ENCODE measurements at places on chromosomes 1 and 21.

- no peak for DNase-seq
These were observed 9.1 kb downstream of the NHLH1 start for GRCh38 chr1:160375788-160376524.

GRCh38 chr1:226733876-226734275, 5.2 kb downstream of the ITPKB start:
- no peak for DNase-seq

- no peak for DNase-seq
These were observed 29.2 kb downstream of the AGPAT3 start for GRCh38 chr21:43894206-43894577.

- no peak for DNase-seq
These were observed 4.3 kb upstream of the S100A8 start for GRCh38 chr1:153395136-153395685.

- no peak for DNase-seq
These were observed 40.8 kb downstream of the KIAA1614 start for GRCh38 chr1:180953291-180954004.

- no peak for DNase-seq
These were observed 75.0 kb upstream of the BCAR3 start for GRCh38 chr1:93756657-93757056.

DNA sequence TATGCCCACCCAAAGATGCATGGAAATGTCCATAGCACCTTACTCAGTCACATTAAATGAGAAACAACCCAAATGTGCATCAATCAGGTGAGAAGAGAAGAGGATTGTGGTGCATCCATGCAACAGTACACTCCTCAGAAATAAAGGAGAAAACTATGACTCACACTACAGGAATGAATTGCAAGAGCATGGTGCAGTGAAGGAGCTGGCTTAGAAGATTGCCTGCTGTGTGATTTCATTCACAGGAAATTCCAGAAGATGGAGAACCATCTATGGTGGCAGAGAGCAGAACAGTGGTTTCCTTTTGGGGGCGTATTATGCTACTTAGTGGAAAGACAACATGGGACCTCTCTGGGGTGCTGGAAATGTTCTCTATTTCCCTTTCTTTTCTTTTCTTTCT, 278.6 kb upstream of the AJAP1 start:
- DNase-seq: no peak

DNA sequence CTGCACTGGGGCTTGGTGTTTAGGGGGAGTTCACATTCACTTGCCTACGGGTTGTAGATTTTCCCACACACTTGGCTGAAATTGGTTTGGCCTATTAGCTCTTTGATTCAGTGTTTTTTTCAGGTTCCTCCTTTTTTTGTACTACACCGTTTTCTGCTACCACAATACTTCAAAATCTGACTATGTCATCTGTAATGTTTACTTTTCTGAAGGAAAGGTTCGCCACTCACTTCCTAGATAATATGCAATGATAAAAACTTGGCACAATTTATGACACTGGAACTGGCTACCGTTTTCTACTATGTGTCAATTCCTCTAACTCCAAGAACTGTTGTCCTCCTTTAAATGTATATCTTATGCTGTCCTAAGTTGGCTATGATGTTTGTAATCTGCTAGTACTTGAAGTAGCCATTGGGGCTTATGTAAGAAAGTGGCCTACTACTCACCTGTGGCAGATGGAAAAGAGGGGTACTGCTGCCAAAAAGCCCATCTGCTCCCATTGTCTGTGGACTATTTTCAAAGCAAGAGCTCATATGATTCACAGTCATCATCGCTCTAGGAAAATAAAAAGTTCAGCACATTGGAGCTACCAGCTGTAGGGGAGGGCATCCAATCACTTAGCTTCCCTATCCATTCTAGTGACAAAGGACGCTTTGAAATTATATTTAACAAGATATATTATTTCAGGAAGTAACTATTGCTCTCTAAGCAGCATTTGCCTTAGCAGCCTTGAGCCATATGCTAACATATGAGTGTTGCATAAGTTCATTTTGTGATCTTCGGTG, 42.4 kb upstream of the BACH1 start:
- DNase-seq: no peak

DNA sequence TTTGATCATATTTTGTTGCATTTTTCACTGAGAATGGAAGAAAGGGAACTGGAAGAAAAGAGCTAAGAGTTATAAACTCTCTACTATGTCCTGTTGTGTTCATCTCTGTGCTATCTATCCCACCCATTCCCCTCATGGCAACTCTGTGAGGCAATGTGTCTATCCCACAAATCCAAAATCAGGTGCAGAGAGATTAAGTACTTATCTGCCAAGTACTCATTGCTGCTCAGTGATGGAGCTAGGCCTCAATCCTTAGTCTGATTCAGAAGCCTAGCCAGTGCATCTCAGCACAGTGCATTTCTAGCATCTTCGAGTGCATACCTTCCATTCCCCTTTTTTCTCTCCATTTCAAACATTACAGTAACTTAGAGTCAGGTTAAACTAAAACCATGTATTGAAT, 270.6 kb downstream of the TPR start:
- DNase-seq: no peak

GRCh38 chr1:54356680-54357147, 49.5 kb downstream of the SSBP3 start:
- DNase-seq: no peak

DNA sequence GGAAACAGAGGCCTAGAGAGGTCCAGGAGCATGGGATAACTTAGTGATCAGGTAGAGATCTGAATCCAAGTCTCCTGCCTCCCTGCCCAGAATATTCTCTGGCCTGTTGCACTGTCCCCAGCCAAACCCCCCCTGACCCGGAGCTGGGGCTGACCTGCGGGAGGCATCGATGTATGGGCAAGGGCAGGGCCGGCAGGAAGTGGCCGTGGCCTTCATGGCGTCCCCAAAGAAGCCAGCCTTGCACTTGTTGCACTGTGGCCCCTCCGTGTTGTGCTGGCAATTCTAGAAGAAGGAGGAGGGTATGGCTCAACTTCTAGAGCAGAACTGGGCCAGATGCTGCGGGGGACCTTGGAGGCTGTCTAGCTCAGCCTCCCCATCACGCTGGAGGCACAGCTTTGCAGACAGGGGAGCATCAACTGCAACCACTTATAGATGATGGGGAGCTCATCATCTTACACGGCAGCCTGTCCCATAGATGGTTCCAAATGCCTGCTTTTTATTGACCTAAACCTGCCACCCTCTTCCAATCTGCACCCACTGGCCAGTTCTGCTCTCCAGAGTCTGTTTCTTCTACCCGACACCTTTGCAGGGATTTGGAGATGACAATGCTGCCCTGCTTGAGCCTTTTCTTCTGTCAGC, 58.2 kb downstream of the HSPG2 start:
- no peak for DNase-seq

GRCh38 chr1:170192546-170192945, 46.8 kb downstream of the NTMT2 start:
- no peak for DNase-seq

GRCh38 chr1:9294910-9295636, 2.4 kb downstream of the SPSB1 start:
- DNase-seq: no peak

DNA sequence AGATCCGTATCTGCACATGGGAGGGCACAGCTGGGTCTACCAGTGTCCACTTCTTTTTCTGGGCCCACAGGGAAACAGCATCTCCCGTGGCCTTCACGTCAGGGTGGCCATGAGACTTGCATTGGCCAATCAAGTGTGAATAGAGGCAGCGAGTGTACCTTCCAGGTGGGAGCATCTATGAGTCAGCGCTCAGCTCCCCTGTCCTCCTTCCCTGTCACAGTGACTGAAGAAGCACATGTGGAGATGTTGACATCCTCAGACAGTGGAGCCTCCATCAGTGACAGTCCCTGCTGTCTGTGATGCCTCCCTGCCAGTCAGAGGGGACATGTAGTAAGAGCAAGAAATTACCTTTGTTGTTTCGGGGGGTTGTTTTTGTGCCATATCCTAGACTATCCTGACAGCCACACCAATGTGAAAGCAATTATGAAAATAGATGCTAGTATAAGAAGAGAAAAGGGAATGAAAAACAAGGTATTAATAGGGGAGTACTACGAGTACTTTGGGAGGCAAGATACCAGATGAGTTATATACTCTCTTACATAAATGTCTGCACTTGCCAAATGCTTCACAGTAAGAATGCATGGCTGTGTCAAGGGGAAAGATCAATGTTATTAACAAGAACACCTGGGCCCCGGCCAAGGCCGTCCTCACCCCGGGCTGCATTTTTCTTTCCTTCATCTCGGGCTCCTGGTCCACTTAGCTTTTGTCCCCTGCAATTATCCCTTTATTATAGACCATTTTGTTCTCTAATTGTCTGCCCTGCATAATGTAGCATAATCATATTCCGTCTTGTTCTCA, 86.0 kb downstream of the MATN1 start:
- no peak for DNase-seq

DNA sequence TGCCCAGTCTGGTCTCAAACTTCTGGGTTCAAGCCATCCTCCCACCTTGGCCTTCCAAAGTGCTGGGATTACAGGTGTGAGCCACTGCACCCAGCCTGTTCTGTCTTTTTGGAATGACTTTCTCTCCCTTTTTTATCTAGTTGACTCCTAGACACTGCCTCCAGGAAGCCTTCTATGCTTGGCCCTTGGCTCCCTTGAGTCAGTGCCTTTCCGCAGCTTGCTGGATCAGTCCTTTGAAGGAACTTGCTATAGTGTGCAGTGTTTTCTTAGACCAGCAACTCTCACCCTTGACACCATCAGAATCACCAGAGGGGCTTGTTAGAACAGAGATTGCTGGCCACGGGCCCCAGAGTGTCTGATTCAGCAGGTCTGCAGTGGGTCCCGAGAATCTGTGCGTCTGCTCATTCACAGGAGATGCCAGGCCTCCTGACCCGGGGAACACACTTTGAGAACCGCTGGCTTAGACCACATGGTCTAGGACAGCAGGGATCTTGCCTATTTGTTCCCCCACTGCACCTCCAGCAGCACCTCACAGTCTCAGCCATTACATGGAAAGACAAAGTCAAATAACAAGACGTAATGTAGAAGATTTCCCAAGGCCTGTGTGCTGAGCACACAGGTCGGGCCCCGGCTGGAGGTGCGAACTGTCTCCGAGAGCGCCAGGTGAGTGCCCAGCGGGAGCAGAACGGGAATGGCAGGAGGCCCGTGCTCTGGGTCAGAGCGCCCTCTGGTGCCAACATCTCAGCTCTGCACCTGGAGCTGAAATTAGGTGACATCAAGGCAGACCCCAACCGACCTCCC, 27.4 kb upstream of the CTPS1 start:
- peak; percentile 17 for DNase-seq

- DNase-seq: no peak
These were observed 356.2 kb downstream of the AJAP1 start for GRCh38 chr1:5010656-5011055.

DNA sequence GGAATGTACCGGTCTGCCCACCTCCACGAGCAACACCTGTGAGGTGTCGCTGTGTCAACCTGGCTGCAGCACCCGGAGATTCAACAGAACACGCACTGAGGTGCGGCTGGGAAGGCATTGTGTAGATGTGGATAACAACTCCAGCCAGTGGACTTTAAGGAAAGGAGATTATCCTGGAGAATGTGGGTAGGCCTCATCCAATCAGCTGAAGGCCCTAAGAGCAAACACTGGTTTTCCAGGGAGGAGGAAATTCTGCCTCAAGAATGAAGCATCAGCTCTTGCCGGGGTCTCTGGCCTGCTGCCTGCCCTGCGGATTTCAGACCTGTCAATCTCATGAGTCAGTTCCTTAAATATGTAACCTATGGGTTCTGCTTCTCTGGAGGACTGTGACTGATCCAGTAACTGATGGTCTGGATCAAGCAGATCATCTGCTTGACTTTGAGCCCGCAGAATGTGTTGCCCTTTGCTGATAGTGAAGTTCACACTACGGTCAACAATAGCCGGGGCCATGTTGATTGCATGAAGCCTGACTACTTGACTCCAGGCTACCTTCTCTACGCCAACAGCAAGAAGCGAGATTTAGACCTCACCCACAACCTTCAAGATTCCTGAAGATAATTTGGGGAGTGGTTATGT, 15.9 kb upstream of the PRDM15 start:
- DNase-seq: no peak

GRCh38 chr1:3779912-3780416, 7.4 kb downstream of the SMIM1 start:
- no peak for DNase-seq

DNA sequence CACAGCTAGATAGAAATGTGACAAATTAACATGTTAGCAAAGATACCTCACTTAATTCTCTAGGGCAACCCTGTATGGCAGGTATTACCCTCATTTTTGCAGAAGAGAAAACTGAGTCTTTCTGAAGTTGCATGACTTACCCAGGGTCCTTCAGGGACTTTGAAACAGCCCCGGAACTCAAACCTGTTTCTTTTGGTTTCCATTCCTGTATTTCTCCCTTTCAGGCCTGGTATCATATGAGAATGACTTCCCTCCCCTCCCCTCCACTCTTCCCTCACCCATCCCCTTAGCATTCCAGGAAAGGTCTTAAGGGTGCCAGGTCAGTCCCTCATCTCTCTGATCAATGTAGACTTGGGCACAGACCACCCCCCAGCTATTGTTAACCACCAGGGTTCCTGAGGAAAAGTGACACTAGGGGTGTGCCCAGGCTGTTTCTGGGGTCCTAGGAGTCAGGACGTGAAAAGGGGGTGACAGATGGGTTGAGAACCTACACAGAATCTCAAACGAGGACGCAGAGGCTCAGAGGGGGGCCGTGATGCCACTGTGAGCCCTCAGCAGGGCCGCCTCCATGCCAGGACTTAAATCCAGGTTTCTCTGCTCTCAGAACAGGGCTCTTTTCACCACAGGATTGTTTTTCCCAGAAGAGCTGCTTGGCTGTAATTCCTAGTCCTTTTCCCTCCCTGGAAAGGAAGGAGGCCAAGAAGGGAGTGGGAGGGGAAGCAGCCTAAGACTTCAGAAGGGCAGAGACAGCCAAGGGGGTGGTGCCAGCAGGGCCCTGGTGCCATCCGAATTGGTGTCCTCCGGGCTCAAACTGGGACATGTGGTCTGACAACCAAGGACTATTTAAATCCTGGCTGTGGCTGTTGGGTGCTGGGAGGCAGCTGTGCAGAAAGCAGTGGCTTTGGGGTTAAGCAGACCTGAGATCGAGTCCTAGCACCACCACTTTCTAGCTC, 2.1 kb upstream of the WASF2 start:
- no peak for DNase-seq

DNA sequence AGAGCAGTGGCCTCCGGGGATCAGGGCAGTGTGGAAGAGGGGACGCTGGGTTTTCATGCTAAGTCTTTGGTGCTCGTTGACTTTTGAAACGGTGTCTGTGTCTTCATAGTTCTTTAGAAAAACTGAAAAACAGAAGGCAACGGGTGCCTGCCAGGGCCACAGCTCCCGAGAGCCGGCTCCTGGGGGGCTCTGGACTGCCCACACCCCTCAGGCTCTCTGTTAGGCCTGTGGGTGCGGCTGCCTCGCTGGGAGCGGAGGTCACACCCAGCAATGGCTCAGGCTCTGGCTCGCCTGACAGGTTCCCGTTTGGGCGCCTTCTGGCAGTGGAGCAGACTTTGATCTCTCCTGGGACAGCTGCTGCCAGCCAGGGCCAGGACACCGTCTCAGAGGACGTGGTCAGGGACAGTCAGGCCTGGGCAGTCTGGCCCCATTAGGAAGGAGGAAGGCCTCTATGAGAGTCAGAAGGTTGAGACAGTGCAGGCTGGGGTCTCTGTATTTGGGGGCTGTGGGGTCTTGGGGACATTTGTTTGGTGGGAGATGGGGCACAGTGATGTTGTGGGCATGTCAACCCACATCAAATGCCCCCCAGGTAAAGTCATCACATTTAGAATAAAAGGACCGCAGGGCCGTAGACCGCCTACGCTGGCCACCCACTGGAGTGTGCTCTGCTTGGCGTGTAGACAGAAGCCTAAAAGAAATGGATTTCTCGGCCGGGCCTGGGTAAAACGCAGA, 5.6 kb downstream of the ARHGEF16 start:
- DNase-seq: no peak

GRCh38 chr21:38753557-38753971, 52.2 kb upstream of the ETS2 start:
- no peak for DNase-seq

- DNase-seq: no peak
These were observed 599.9 kb downstream of the LMO4 start for GRCh38 chr1:87928623-87929022.

Data from T-helper 22 cell (primary cell).